Activated CD4-positive, alpha-beta T cell treated with anti-CD3 and anti-CD28 coated beads, Interleukin-2, amount 50 U/mL, for 24 hours (primary cell): ENCODE measurements at places on chromosomes 4 and X.

DNA sequence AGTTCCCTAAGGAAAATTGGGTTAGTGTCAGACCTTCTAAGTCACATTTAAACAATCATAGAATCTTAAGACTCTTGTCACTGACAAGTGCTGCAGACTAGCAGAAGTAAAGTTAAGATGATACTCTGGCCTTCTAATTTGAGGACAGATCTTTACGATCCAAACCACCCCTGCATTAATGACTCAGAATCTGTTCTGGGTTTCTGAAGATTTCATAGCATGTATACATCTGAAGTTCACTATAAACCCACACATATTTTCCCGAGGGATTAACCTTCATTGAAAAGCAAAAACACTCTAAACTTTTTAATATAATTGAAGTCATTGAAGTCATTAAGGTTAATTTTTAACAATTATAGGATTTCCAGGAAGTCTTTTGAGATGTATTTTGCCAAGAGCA is 674.3 kb downstream of the IQCM start:
- no peak for DNase-seq

- DNase-seq = no peak
These were observed 326.0 kb upstream of the F9 start for GRCh38 chrX:139204571-139204897.

DNA sequence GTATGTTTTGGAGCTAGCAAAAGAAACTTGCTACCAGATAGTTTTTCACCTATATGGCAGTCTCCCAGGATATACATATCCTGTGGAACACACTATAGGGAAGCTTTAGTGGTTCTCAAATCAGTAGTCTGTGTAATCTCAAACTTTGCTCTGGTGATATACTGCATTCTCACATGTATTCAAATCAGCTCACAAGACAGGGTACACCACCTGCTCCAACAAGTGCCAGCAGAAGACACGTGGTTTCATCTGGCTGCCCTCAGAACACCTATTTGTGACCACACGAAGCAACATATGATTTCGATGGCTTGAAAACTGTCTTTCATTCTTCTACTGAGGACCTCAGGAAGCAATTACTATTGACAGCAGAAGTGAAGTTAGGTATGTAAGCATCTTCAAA is 37.7 kb downstream of the BCLAF3 start:
- no peak for DNase-seq

DNA sequence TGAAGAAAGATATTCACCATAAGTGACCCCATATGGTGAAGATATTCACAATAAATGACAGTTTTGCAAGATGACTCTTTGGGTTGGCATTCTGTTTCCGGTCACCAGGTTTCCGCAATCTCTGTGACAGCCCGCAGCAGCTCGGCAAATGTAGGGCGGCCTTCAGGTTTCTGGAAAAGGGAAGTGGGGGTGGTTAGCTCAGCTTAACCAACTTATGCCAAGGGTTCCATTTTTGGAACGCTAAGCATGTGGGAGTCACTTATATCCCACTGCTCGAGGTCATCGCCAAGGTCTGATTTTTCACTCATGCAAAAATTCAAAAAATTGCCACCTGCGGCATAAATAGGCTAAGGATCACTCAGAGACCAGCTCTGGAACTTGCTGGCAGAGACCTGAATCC is 51.0 kb downstream of the NIPAL1 start:
- DNase-seq = no peak

DNA sequence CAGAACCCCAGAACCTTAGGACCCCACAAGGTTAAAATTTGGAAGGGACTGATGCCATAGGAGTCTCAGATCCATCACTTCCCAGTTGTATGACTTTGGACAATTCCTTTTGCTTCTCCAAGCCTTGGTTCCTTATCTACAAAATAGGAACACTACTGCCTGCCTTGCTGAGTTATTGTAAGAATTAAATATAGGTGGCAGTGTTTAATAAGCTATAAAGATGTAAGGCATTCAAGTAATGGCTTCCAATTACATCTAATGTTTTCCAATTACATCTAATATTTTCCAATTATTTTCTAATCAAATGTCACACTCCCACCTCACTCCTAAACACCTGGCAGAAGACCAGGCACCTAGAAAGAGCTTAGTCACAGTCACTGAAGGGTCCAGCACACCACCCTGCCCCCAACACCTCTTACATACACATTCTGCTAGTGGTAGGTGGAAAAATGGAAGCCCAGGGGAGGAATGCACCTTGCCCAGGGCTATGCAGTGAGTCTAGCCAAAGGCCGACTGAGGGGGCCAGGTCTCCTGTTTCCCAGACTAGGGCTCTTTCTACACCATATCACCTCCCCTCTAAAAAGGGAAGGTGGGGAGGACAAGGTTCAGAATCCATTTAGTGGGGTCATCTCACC is 24.5 kb upstream of the KDM5C start:
- DNase-seq = no peak

GRCh38 chr4:105587841-105588240 is 35.4 kb downstream of the ARHGEF38 start:
- no peak for DNase-seq

DNA sequence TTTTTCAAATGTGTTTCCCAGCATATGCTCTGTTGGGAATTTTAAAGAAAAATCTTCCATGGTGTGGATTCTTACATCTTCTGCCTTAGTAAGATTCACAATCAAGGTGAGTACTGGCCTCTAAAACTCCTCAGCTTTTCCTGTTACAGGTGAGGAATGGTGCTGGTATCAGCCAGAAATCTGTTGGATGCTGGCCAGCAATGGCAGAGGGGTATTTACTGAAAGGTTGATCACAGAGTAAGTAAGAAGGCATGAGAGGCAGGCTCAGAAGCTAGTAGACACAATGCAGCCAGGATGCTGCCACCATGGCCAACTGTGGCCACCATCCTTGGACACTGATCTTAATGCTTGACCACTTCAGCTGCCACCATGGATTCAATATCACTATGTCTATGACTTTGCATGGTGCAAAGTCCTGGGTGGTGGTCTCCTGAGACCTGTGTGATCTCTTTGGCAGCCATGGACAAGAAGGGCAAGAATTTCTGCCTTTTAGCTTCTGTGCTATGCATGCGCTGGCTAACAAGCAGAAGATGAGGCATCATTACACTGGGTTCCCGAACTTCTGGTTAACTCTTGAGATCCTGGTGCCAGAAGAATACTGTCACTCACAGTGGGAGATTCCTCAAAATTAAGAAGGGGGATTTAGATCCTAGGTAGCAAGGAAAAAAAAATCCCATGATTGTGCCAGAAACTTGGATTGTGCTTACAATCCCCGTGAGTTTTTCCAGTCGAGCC is 60.2 kb downstream of the CHRNA9 start:
- DNase-seq = no peak

GRCh38 chr4:152118819-152119553 is 358.2 kb upstream of the GATB start:
- DNase-seq = no peak

- DNase-seq = no peak
These were observed 330.2 kb downstream of the ZIC3 start for GRCh38 chrX:137896123-137896522.

- no peak for DNase-seq
These were observed 225.6 kb downstream of the FBXW7 start for GRCh38 chr4:152310257-152310656.

- DNase-seq = no peak
These were observed 327.8 kb downstream of the GALNTL6 start for GRCh38 chr4:172141025-172141424.

DNA sequence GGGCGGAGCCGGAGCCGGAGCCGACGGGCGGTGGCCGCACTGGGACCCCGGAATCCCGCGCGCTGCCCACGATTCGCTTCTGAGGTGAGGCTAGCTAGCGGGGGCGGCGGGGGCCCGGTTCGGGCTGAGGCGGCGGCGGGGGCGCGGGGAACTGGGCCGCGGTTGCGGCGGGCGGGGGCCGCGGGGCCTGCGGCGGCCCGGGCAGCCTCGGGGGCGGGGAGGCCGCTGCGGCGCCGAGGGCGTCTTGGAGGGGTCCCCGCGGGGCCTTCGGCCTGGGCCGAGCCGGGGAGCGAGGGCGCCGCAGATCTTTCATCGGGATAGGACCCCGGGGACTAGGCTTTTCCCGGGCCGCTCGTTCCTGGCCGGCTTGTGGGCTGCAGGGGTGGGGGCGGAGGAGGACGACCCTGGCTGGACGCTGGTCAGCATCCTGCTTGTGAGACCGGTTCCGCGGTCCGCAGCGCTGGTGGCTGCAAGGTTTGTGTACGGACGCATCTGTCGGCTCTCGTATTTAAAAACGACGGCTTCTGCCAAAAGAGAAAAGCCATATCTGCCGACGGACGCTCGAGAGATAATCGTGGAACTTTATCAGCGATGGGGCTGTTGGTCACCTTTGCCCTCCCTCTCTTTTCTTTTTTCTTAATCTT is 419 bp downstream of the ADD1 start:
- DNase-seq = no peak

DNA sequence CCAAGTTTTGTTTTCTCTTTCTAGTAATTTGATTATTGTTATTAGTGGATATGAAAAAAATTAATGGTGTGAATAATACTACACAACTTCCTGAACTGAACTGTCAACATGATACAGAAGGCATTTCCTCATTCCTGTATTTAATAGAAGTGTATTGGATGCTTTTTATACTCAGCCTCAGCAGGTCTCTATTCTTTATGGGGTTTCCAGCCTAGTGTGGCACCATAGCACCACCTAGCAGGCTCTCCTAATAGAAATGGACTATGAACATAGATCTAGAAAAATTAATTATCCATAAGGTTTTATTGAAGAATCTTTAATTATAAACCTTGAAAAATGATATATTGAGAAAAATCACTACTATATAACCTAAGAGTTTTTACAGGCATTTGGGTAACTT is 52.4 kb downstream of the GLRB start:
- no peak for DNase-seq

DNA sequence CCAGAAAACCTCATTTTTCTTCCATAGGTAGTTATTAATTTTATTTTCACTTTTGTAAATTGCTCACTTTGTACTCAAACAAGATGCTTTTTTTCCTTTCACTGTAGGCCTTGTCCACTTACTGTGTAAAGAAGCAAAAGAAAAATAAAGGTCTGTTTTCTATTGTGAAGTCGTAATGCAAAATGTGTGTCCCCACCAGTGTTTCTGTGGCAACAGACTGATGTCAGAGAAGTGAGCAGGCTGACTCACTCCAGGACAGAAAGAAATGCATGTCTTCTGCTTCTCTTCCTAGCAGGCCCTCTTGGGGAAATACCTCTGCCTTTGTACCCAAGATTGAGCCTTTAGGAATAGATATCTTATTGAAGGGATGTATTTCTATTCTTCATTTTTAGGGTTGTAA is 30.3 kb downstream of the INPP4B start:
- DNase-seq = no peak

GRCh38 chr4:99506781-99507180 is 4.0 kb upstream of the C4orf17 start:
- DNase-seq = no peak

DNA sequence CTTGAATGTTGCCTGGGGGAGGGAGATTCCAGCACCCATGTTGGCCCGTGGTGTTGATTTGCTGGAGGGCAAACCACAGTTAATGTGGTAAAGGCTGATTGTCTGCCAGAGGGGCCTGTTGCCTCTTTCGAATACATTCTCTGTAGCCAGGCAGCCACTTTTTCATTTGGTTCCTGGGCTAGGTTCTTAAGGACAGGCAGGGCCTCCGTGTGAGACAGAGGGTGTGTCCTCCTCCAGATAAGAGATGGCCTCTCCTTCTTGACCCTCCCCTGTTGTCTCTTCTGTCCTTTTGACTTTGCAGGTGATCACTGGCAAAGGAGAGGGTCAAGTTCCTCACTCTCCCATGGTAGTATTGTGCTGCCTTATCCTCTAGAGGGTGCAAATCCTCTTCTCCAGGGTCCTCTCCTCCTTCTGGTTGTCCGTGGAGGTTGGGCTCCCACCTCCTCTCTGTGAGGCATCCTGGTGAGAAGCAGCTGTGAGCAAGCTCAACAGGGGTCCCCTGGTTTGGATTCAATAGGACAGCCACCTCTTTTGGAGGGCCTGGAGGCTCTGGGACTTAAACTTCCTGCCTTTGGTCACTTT is 44.9 kb downstream of the ZNF182 start:
- peak; percentile 6 for DNase-seq

DNA sequence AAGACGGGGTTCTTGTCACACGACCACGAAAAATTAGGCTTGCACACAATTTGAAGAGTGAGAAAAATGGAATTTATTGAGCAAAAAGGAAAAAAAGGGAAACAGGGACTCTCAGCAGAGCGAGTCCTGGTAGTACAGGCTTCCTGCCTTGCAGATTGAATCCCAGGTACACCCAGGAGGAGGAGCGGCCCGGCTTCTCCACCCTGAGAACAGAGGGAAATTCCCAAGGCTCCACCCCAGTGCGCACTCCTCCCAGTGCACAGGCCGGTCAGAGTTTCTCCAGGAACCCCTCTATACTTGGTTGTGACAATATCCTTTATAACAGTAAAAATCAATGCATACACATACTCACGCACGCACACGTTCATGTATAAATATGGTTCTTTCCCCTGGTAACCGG is 22.0 kb downstream of the SLC4A4 start:
- DNase-seq = no peak

DNA sequence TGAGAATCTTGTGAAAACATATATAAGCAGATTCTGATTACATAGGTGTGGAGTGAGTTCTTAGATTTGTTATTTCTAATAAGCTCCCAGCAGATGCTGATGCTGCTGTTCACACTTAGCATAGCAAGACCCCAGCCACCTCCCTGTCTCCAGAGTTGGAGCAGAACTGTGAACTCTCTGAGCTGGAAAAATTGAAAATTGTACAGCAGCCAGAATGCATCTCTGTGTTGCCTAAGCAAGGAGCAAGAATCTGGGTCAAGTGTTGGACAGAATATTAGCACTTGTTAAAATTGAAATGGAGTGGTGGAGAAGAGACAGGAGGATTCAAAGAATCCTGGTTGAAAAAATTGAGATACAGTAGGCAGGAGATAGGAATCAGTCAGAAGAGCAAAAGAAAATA is 146.6 kb upstream of the FAM47C start:
- DNase-seq = no peak

DNA sequence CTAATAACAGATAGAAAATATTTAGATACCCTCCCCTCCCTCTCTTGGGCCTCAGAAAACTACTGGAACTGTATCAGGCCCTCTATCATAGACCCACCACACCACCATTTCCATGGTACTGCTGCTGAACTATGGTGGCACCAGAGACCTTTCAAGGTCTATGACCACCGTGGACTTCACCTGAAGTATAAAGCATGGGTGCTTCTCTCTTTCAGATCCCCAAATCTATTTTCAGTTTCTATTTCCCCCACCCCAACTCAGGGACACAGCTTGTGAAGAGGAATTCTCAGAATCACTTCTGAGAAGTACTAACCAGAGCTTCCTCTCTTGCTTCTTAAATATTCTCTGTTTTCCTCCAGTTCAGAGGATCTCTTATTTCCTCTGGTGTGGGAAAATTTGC is 840.8 kb upstream of the HTR2C start:
- DNase-seq = no peak

GRCh38 chr4:174559894-174560293 is 37.6 kb upstream of the HPGD start:
- DNase-seq = no peak

DNA sequence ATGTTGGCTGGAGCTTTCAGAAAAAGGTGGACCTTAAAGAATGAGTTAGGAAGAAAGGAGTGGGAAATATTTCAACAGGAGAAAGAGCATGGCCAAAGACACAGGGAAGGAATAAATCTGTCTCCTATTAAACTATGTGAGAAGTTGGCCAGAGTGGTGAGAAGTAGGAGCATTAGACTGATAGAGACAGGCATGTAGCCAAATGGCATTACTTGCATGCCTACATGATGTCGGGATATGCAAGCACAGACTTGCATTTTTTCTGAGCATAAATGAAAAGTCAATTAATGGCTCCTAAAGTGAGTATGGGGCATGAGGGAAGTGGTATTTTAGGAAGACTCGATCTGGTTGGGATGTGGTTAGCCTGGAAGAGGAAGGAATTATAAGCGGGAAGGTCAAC is 279.6 kb upstream of the PITX2 start:
- DNase-seq = no peak

- DNase-seq = no peak
These were observed 1689.5 kb upstream of the PCDH10 start for GRCh38 chr4:131459430-131460101.
